Tracheal epithelial cell (primary cell): ENCODE measurements at places on chromosomes 11 and 22. TPM values are rescaled to one million over a fixed set of nuclear protein-coding genes. Genes with fewer than 3 reads are reported as not detected.

The VSIG10L2 gene
- total RNA-seq: not detected in 2 replicates

The GLYAT gene
- not detected in 2 replicates for total RNA-seq

The KREMEN1 gene
- total RNA-seq: 6.5 and 7.7 TPM in 2 replicates

The SLC22A6 gene
- total RNA-seq: not detected in 2 replicates

The OR52I2 gene
- under 0.01 TPM in 1 of 2 replicates, not detected in the other for total RNA-seq

The CHRDL2 gene
- total RNA-seq: not detected in 2 replicates

The ELFN2 gene
- total RNA-seq: 0.64 and 1.9 TPM in 2 replicates

The NXPE1 gene
- not detected in 2 replicates for total RNA-seq

The OR4D5 gene
- not detected in 2 replicates for total RNA-seq
